ENCODE measurements at places on chromosomes 1 and 21. TPM values are rescaled to one million over a fixed set of nuclear protein-coding genes. Genes with fewer than 3 reads are reported as not detected.

- DNase-seq = no peak
These were observed 51.9 kb downstream of the TEX35 start for GRCh38 chr1:178564783-178565180.

DNA sequence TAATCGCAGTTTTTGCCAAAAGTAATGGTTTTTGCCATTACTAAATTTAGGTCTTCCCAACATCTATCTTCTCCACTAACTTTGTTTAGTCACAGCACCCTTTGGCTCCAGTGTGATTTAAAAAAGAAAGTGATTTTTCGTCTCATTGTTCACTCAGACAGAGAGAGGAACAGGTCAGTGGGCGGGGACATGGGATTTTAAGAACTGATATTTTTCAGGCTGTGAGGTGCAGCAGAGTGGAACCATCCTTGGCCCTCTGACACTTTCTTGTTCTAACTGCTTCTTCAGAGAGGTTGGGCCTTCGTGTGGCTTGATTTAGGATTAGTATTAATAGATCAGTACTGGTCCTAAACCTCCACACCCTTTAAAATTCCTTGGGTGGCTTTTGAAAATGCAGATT lies 38.8 kb downstream of the CASQ2 start:
- DNase-seq = no peak

DNA sequence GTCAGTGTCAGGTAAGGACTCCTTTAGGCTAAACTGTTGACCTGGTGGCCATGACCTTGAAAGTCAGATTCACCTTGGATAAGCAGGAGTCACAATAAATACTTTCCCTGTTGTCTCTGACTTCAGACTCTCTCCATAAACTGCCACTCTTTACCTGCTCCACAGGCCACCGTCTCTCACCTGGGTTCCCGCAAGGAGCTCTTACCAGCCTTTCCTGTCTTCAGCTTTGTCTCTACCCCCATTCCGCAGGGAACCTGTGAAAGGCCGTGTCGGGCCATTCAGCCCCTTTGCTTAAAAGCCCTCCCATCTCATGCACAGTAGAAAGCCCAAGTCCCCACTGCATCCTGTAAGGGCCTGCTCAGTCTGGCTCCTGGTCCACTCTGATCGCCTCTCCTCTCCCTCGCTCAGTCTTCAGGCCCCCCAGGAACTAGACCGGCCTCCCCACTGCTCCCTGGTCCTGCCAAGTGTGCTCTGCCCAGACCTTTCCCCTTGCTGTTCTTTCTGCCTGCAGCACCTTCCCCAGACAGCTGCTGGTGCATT lies 79.5 kb downstream of the ACTL8 start:
- no peak for DNase-seq

GRCh38 chr1:43388613-43389012 lies 987 bp downstream of the MED8 start:
- DNase-seq = no peak

DNA sequence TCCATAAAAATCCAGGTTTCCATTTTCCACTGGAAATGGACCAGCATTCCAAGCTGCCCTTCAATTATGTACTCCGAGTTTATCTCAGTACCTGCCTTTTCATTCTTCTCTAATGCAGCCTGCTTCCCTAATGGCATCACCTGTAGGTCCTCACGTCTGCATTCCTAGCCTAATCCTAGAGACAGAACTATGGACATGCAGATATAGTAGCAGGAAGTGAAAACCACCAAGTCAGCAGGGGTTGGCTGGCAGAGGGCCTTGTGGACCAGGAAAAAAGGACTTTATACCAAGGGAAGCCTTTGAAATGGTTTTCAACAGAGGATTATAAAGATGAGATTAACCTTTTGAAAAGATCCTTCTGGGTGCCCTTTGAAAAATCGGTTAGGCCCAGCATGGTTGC lies 135.7 kb upstream of the L1TD1 start:
- no peak for DNase-seq

- no peak for DNase-seq
These were observed 42.8 kb downstream of the XKR8 start for GRCh38 chr1:28002600-28002999.

- no peak for DNase-seq
These were observed 685 bp upstream of the DDI2 start for GRCh38 chr1:15616373-15617172.

Gene APCS
- not detected for total RNA-seq

Gene CELA3A
- total RNA-seq = 11.4 TPM

Data from T-cell (primary cell).